Activated CD8-positive, alpha-beta T cell treated with anti-CD3 and anti-CD28 coated beads, Interleukin-2, amount 10 ng/mL, durations not matched to agents 7 days and 5 days (primary cell): ENCODE measurements at places on chromosomes 11 and 22.

DNA sequence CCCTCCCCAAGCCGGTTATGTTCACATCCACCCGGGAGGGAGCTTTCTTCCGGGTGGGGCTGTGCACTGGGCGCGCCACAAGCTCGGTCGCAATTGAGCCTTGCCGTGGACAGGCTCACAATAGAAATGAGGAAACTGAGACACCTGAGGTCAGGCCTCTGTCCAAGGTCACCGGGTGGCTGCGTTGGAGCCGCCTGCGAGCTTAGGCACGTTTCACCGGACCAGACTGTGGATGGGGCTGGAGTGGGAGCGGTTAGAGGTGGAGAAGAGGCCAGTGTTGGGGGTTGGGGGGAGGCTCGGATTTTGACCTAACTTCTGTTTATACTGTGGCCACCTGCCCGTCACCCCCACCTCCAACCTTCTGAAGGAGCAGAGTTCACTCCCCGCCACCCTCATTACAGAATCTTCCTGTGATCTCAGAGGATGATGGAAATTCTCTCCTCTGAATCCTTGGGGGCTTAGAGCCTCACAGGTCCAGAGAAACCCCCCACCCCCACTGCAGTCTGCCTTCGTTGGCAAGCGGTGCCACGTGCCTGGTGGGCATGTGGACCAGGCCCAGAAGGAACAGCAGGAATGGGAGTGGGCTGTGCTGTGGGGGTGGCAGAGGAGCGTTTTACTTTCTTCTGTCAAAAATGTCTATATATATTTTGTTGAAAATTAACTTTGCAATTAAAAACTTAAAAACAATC is 631 bp upstream of the NPTXR start:
- peaks cover 7% of the 10 kb centered on the region for H3K4me1 ChIP-seq
- DNase-seq = no peak
- H3K27me3 ChIP-seq = peaks cover 60% of the 10 kb centered on the region
- H3K4me3 ChIP-seq = peak overlapping the region; percentile 17
- no peak overlapping the region for H3K27ac ChIP-seq

GRCh38 chr11:100927579-100927978 is 202.0 kb downstream of the PGR start:
- H3K27ac ChIP-seq = no peak overlapping the region
- H3K36me3 ChIP-seq = no peaks in the 10 kb centered on the region
- DNase-seq = no peak
- H3K4me1 ChIP-seq = peaks cover 4% of the 10 kb centered on the region
- H3K27me3 ChIP-seq = no peaks in the 10 kb centered on the region

DNA sequence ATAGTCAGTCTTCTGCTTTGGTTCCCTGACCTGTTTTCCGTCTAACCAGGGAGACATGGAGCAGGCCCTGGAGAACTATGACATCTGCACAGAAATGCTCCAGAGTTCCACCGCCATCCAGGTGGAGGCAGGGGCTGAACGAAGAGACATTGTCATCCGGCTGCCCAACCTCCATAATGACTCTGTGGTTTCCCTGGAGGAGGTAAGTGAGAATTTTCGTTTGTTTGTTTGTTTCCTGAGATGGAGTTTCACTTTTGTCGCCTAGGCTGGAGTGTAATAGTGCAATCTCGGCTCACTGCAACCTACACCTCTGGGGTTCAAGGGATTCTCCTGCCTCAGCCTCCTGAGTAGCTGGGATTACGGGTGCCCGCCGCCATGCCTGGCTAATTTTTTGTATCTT is 52.9 kb downstream of the CABIN1 start:
- no peak overlapping the region for H3K4me3 ChIP-seq
- peaks cover 17% of the 10 kb centered on the region for H3K4me1 ChIP-seq
- no peaks in the 10 kb centered on the region for H3K27me3 ChIP-seq
- H3K36me3 ChIP-seq = peaks cover 79% of the 10 kb centered on the region
- H3K27ac ChIP-seq = no peak overlapping the region
- DNase-seq = no peak

DNA sequence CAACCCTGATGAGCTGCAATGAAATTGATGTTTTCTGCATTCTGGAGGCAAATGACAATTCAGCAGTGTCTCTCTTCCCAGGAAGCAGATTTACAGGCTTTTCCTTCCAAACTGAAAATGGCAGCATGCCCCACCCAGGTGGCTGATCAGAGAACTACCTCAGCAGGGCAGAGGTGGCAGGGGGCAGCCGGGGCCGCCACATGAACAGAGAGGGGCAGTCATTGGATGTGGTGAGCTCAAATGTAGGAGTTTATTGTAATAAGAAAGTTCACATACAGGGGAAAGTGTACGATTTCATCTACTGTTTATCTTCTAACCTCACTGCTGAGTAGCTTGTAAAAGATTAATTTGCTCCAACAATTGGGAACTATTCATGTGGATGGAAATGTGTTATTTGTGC is 15.7 kb upstream of the PARVA start:
- H3K36me3 ChIP-seq = peaks cover 2% of the 10 kb centered on the region
- no peak for DNase-seq
- no peak overlapping the region for H3K27ac ChIP-seq
- H3K27me3 ChIP-seq = no peaks in the 10 kb centered on the region
- H3K4me1 ChIP-seq = peaks cover 26% of the 10 kb centered on the region

GRCh38 chr22:49368976-49369725 is 458.5 kb downstream of the BRD1 start:
- no peaks in the 10 kb centered on the region for H3K27me3 ChIP-seq
- DNase-seq = peak; percentile 17
- no peak overlapping the region for H3K4me3 ChIP-seq
- H3K4me1 ChIP-seq = no peaks in the 10 kb centered on the region
- no peaks in the 10 kb centered on the region for H3K36me3 ChIP-seq

DNA sequence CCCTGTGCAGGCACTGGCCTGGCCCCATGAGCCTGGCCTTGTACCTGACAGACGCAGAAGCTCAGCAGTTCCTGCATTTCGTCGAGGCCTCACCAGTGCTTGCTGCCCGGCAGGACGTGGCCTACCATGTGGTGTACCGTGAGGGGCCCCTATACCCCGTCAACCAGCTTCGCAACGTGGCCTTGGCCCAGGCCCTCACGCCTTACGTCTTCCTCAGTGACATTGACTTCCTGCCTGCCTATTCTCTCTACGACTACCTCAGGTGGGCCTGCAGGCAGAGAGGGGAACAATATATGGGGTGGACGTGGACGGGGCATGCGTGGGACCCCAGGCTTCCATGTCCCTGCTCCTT is 4.9 kb downstream of the LARGE2 start:
- H3K27ac ChIP-seq = peak overlapping the region; percentile 64
- H3K27me3 ChIP-seq = peaks cover 12% of the 10 kb centered on the region
- H3K4me3 ChIP-seq = no peak overlapping the region
- H3K4me1 ChIP-seq = peaks cover 44% of the 10 kb centered on the region
- DNase-seq = peak; percentile 48
- H3K36me3 ChIP-seq = peaks cover under 1% of the 10 kb centered on the region

GRCh38 chr22:20156042-20156389 is 5.2 kb upstream of the CCDC188 start:
- DNase-seq = no peak
- no peaks in the 10 kb centered on the region for H3K27me3 ChIP-seq
- H3K36me3 ChIP-seq = no peaks in the 10 kb centered on the region
- peaks cover 7% of the 10 kb centered on the region for H3K4me1 ChIP-seq
- no peak overlapping the region for H3K4me3 ChIP-seq

DNA sequence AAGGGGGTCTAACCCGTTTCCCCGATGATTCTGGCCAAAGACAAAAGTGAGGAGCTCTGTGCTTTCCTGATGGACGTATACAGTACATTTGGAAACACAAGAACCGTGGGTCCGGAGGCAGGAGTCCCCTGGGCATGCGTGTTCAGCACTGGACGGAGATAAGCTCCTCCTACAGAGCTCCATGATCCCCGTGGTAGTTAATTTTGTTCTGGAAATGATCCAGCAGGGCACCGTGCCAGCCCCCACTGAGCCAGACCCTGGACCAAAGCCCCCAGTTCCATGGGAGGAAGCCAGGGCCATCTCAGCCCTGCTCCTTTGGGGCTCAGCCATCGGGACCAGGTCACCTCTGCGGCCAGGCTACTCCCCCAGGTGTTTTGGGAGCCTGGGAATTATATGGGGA is 83.3 kb downstream of the TRMU start:
- no peaks in the 10 kb centered on the region for H3K36me3 ChIP-seq
- H3K4me3 ChIP-seq = no peak overlapping the region
- no peak for DNase-seq
- no peaks in the 10 kb centered on the region for H3K27me3 ChIP-seq
- H3K27ac ChIP-seq = no peak overlapping the region
- H3K4me1 ChIP-seq = no peaks in the 10 kb centered on the region

DNA sequence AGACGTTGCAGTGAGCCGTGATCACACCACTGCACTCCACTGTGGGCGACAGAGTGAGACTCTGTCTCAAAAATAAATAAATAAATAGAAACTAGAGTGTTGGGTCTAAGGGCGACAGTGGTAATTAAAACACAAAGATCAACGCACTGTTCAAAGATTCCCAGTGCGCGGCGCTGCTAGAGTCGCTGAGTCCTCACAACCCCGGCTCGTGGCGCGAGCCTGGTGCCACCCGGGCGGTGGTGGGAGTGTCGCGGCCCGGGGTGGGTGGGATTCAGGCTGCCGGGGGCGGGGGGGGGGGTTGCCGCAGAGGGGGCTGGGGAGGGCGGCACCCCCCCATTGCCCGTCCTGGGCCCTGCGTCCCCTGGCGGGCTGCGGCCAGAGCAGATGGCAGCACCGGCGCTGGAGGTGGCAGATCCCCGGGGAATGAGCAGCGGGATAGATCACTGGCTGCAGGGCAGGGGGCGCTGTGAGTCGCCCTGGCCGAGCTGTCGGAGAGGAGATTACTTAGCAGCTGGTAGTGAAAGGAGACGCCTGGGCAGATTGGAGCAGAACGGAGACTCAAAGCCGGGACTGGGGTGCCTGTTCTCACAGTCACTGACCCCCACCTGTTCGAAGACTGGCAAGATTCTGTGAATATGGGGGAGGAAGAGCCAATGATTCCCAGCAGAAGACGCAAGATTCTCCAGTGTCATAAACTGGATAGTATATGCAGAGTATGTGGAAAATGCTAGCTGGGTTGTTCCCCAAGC is 30.2 kb upstream of the APOBEC3A start:
- peak; percentile 39 for DNase-seq
- no peak overlapping the region for H3K27ac ChIP-seq
- H3K36me3 ChIP-seq = no peaks in the 10 kb centered on the region
- peaks cover 3% of the 10 kb centered on the region for H3K4me1 ChIP-seq

DNA sequence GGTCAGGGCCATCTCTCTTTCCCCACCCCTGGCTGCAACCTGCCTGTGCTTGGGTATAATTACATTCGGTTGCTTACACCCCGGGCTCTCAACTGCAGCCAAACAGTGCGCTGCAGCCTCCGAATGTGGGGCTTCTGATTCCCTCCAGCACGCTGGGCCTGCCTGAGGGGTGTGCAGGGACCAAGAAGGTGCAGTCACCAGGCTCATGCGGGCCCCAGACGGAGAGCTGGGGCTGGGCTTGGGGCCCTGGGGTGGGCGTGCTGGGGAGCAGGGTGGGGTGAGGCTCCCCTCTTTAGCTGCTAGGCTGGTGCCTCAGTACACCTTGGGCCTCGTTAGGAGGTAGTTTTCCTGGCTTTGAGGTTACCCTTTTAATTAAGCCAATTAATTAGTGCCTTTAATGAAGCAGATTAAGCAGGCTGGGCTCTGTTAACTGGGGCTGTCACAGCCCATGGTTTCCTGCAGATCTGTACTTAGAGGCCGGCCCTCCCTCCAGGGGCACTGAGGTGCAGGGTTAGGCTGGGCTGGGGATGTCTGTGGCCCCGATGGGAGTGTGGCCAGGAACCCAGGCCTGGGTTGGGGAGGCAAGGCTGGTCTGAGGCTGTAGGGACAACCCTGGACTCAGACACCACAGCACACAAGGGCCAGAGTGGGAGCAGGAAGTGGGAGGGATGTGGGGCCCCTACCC is 17.3 kb downstream of the FLRT1 start:
- no peaks in the 10 kb centered on the region for H3K36me3 ChIP-seq
- no peaks in the 10 kb centered on the region for H3K27me3 ChIP-seq
- DNase-seq = no peak
- H3K4me1 ChIP-seq = no peaks in the 10 kb centered on the region
- H3K4me3 ChIP-seq = no peak overlapping the region
- H3K27ac ChIP-seq = no peak overlapping the region

DNA sequence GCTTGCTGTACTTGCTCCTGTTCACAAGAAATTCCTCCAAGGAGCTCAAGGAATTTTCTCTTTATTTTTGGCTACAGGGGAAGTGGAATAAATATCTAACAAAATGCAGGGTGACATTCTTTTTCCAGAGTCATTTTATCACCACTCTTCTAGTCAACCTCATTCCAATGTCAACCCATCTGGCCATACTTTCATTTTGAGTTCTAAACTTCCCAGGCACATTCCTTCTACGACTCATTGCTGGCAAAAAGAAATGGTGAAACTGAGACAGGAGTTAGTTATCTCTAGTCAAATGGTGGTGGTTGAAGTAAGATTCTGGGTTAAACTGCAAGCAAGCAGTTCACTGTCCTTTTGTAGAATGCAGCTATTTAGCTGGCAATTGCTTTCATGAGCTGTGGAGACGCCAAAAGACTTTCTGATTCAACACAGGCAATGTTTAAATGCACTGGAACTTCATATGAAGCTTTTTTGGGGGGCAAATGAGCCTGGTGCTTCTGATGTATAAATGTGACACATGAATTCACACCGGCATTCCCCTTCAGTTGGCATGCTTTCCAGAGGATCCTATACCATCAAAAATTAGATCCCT is 304.6 kb downstream of the CADM1 start:
- no peaks in the 10 kb centered on the region for H3K27me3 ChIP-seq
- no peak for DNase-seq
- H3K4me1 ChIP-seq = no peaks in the 10 kb centered on the region
- no peaks in the 10 kb centered on the region for H3K36me3 ChIP-seq

GRCh38 chr22:36351921-36352802 is 35.6 kb downstream of the MYH9 start:
- peak overlapping the region; percentile 43 for H3K4me3 ChIP-seq
- H3K4me1 ChIP-seq = peaks cover 84% of the 10 kb centered on the region
- H3K27me3 ChIP-seq = no peaks in the 10 kb centered on the region
- H3K36me3 ChIP-seq = peaks cover 62% of the 10 kb centered on the region

DNA sequence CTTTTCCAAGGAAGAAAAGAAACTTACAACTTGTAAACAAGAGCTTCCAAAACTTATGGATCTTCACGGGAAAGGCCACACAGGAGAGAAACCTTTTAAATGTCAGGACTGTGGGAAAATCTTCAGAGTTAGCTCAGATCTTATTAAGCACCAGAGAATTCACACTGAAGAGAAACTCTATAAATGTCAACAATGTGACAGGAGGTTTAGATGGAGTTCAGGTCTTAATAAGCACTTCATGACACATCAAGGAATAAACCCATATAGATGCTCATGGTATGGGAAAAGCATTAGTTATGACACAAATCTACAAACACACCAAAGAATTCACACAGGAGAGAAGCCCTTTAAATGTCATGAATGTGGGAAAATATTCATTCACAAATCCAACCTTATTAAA is 32.4 kb downstream of the GAB2 start:
- no peak for DNase-seq
- H3K4me3 ChIP-seq = no peak overlapping the region
- no peaks in the 10 kb centered on the region for H3K4me1 ChIP-seq
- H3K36me3 ChIP-seq = peaks cover 19% of the 10 kb centered on the region
- peaks cover 2% of the 10 kb centered on the region for H3K27me3 ChIP-seq

DNA sequence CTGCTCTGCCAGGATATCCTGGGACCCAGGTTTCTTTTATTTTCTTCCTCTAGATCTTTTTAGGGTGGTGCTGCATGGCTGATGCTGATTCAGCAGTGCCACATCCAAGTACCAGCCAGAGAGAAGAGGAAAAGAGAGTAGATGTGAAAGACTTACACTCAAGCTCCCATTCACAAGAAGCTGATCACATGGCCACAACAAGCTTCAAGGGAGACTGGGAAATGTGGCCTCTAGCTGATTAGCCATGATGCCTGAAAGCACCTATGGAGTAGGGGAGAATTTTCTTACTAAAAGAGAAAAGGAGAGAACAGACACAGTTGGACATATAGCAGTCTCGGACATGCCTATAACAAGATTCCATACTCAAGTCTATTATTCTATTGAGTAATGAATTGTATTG is 34.4 kb upstream of the FJX1 start:
- no peak overlapping the region for H3K4me3 ChIP-seq
- H3K27me3 ChIP-seq = peaks cover 33% of the 10 kb centered on the region
- no peak overlapping the region for H3K27ac ChIP-seq
- no peaks in the 10 kb centered on the region for H3K4me1 ChIP-seq
- no peaks in the 10 kb centered on the region for H3K36me3 ChIP-seq
